ENCODE measurements at places on chromosomes 2 and 18. TPM values are rescaled to one million over a fixed set of nuclear protein-coding genes. Genes with fewer than 3 reads are reported as not detected.

- no peak for DNase-seq
Observed at GRCh38 chr18:28728891-28729290, 552.0 kb upstream of the CDH2 start.

GRCh38 chr18:8354304-8354703 is 254.9 kb upstream of the RAB12 start:
- no peak for DNase-seq

DNA sequence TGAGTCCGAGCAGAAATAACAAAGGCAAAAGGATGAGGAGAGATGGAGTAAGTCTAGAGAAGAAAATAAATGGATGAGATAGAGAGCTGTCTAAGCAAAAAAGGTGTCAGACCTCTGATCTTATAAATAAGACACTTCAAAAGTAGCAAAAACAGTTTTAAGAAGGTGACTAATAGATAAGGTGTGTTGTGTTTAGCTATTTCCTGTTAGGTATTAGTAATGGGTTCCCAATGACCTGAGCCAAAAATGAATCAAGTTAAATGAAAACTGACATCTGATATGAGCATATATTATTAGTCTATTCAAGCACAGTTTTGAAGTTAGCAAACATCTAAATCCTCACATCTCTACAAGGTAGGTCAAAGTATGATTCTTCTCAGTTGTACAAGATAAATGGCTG is 10.6 kb downstream of the SUPT7L start:
- no peak for DNase-seq

DNA sequence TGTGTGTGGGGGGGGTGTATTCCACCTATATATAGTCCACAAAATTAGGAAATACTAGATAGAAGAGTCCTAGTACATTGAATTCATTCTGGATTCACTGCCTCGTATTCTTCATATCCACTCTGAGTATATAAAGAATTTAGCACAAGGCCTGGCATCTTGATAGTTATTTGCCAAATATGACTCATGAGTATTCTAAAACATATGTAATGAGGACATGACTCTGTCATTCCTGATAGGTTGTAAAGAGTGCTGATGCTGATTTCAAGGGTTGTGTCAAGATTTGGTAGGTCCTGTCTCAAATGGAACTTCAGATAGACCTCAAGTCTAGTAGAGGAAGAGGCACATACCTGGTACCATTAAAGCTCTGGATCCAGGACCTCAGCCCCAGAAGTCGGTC is 173.4 kb upstream of the BOD1L2 start:
- no peak for DNase-seq

- DNase-seq = peak; percentile 9
Observed at GRCh38 chr2:10269291-10269690, 33.4 kb upstream of the HPCAL1 start.

- DNase-seq = peak; percentile 15
Observed at GRCh38 chr2:109379507-109379906, 234.3 kb downstream of the SEPTIN10 start.

Gene METTL4
- total RNA-seq = 12.4 TPM

Gene AKAIN1
- total RNA-seq = not detected
